ENCODE measurements at places on chromosomes 4 and X.

DNA sequence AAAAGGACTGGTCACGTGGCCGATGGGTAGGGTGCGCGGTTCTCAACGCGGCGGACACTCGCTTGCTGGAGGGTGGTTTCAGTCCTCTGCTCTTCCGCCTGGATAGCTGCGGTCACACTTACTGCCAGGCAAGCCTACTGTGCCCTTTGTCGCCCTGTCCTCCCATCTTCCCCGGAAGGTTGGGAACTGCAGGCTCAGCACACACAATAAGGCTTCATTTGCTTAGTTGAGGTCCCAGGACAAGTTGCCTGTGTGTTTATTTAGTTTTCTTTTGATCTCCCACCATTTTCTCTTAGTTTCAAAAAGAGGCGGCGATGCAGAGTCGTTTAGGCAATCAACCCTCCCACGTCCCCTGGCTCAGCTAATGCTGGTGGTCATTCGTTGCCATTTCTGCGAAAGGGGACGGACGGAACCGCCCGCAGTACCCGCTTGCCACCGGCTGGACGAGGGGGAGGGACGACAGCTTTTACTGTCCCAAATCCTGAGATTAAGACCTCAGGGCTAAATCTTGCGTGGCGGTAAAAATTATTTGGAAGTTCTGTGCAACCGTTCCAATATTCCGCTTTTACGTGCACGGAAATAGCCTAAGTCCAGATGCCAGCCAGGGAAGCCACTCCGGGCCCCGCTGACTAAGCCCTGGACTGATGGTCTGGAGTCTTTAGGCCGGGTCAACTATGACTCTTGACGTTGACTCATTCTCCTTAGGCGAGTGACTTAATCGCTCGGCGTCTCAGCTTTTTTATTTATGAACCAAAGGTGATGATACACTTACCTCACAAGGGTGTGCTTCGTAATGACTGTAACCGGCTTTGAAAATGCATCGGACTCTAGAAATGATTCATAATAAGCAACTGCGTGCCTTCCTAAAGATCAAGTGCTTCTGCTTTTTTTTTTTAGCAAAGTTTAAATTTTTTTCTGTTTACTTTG, 671 bp upstream of the EIF4E start:
- DNase-seq, result peak; percentile 76

- no peak for DNase-seq
These were observed 123.5 kb upstream of the FAT4 start for GRCh38 chr4:125191232-125191631.

GRCh38 chr4:1771555-1772305, 21.4 kb upstream of the FGFR3 start:
- no peak for DNase-seq

- DNase-seq, result no peak
These were observed 174.9 kb upstream of the VEGFC start for GRCh38 chr4:176967586-176967985.

DNA sequence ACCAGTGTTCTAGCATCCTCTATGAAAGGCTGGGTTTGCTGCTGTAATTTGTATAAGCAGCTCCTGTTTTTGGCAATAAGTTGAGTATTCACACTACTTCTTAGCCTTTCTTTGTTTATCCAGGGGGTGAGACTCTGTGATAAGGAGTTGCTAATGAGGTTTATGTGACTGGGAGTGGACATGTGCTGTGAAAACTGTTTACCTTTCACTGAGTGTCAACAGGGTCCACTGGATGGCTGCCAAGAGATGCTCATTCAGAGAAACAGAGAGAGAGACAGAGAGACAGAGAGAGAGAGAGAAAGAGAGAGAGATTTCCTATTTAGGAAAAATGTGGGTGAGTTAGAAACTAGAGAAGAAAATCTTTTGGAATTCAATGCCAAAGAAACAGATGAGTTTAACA, 233.9 kb downstream of the CHIC2 start:
- DNase-seq, result no peak

DNA sequence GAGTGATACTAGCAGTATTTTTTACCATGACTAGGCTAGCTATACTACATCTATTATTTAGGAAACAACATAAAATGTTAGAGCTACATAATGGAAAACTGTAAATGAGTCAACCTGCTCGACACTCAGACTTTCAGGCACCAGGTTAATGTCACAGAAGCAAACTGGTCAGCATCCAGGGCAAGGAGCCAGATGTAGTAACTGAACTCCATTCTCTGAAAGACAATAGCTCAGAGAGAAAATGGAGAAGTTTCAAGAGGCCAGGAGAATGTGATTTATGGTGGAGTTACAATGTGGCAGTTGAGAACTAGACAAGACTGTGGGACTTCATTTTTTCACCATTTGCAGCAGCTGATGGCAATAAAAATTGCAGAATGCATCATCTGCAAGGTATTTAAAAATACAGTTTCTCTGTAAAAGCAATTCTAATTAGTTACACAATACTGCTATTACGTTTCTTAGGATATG, 342.7 kb upstream of the PABPC4L start:
- no peak for DNase-seq

DNA sequence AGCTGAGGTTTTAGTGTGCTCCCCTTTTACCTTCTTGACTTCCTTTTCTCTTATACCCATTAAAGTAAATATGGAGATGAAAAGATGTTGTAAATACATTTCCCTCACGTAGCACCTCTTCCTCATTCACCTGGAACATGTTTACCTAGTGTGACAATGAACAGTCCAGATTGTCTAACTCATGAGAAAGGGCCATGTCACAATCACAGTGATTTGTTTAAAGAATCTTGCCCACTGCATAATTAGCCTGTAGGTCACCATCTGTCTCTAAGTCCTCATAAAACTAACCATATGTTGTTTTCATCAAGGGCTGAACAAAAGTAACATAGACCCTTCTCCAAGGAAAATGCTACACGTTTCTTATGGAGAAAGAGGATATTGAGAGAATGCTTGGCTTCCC, 85.7 kb downstream of the TSPAN5 start:
- DNase-seq, result no peak

GRCh38 chr4:170413951-170414350, 324.2 kb upstream of the AADAT start:
- DNase-seq, result no peak

DNA sequence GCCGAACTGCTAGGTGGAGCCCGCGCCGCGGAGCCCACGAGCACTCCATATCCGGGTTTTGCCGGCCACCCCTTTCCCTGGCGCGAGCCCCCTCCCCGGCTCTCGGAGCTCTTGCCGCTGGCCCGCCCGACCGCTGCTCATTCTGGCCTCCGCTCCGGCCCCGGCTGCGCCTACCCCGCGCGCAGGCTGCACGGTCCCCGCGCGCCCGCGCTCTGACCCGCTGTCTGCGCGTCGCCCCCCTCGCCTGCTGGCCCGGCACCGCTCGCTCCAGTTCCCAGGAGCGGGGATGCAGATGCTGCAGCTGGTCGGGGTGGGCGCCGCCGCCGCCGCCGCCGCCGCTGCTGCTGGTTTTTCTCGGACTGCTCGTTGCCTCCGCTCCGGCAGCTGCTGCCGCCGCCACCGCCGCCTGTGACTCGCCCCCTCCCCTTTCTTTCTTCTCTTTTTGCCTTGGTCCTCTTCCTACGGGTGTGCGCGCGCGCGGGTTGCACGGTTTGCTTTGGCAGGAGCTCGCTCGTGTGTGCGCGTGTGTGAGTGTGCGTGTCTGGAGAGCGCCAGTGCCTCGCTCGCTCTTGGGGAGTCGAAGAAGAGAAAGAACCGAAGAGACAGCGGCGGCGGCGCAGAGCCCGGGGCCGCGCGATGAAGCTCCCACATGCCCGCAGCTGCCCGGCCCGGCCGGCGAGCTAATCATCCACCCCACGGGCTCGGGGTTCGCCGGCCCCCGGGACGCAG, at the start of gene ADGRL3:
ADGRL3 (plus strand) TSS at position 140 of the 729 bp plus-strand sequence.
- DNase-seq, result no peak

DNA sequence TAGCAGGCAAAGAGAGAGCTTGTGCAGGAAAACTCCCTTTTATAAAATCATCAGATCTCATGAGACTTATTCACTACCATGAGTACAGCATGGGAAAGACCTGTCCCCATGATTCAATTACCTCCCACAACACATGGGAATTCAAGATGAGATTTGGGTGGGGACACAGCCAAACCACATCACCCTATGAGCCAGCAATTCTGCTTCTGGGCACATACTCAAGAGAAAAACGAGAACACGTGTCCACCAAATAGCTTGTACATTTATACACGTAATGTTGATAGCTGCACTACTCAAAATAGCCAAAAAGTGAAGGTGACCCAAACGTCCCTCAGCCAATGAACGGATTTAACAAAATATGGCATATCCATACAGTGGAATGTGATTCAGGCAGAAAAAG, 94.5 kb upstream of the DHRSX start:
- no peak for DNase-seq

GRCh38 chr4:36332782-36333131, 51.3 kb downstream of the DTHD1 start:
- no peak for DNase-seq

DNA sequence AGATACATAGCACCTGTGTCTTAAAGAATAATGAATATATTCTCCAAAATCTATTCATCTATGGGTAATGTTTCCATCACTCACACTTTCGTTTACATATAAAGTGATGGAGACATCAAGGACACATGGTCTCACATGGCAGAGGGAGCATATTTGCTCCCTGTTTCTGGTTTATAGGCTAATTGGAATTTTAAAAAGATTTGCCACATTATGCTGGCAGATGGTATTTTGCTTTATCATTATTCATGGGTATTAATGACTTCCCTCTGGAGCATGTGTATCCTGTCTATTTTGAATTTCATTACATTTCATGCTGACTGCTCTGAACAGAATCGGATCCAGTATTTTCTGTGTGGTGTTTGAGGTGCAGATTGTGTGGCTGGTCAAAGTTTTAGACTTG, 79.0 kb downstream of the PDGFRA start:
- DNase-seq, result no peak

DNA sequence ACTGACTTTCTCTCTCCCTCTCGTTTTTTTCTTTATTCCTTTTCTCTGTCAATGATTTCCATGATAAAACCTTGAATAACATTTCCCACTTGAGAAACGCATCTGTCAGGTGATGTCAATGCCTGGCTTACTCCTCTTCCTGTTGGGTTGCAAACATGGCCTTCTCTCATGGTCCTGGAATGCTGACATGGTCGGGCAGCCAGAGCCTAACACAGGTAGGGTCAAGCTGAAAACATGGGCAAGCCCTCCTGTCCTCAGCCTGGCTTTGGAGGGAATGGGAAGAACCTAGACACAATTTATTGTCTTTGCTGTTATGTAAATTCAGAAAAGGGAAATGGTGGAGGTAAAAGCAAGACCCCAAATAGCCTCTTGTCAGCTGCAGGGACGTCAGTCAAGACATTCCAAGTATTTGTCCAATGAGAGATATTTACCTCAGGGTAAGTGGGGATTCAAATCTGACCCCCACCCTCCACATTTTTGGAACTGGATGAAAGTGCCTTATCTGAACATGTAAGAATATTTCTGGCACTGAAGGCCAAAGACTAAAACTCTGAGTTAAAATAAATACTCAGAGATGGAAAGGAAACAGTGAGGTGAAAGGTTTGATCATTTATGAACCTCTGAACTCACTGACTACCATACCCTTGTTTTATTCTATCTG, 473.8 kb downstream of the SPRY1 start:
- DNase-seq, result no peak

- DNase-seq, result no peak
These were observed 92.2 kb upstream of the SPRY1 start for GRCh38 chr4:123304151-123304964.

GRCh38 chr4:74896595-74896994, 36.3 kb upstream of the PARM1 start:
- no peak for DNase-seq

- no peak for DNase-seq
These were observed 12.6 kb upstream of the MXD4 start for GRCh38 chr4:2274320-2275043.

DNA sequence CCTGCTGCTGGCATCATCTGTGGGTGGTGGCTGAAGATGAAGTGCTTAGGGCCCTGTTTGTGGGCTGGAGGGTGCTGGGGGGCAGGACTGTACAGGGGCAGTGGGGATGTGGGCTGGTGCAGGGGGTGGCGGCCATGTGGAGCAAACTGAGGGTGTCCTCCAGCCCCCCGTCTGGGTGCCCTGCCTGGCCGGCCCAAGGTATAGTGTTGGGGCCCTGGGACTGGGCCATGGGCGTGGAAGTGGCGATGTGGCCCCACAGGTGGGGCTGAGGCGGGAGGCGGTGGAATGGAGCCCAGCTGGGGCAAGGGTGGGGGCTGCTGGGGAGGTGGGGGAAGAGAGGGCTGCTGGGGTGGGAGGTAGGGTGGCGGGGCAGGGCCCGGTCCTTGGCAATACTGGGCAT, 9.5 kb upstream of the KDM5C start:
- DNase-seq, result no peak

GRCh38 chr4:161314371-161314770, 849.4 kb downstream of the FSTL5 start:
- DNase-seq, result peak; percentile 18

- no peak for DNase-seq
These were observed 616 bp upstream of the KLHL34 start for GRCh38 chrX:21658746-21659145.

DNA sequence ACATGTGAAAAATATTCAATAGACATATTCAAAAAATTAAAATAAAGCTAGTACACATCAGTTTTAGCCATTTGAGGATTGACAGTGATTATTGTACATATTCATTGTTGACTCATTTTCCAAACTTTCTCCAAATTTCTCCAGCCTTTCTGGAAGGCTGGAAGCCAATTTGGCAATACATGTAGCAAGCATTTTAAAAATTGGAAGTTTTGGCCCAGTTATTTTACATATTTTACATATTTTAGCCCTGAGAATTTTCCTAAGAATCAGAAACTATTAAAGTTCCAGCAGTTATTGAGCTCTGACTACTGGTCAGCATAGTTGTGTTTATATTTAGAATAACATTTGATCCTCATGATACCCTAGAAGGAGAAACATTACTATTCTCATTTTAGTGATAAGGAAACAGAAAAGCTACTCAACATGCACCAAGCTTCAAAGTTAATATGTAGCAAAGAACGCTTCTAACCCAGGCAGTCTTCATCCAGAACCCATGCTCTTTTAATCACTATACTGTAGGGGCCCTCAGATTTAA, 3.2 kb downstream of the CABS1 start:
- no peak for DNase-seq

DNA sequence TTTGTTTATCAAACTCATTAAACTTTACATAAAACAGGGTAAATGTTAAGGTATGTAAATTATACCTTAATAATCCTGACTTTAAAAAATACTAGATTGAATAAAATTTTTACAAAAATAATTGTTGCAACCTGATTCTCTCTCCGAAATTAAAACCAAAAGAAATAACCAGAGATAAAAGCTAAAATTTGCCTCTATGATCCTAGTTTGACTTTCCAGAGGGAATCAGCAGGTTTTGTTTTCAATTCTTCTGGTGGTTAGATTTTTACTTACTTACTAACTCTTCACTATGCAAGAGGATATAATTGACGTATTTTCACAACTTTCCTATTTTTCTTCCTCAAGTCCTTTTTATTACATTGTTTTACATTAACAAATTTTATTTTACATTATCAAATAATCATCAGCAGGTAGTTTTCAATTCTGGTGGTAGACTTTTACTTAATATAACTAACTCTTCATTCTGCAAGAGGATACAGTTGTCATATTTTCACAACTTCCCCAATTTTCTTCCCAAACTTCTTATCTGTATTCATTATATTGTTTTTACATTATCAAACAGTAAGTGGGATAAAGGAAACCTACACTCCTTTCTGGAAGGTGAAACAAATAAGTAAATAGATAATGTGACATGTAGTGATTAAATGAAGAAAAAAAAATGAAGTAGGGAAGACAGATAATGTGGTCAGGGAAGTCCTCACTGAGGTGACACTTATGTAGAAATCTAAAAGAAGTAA, 52.2 kb downstream of the TBCK start:
- DNase-seq, result no peak
